CD8-positive, alpha-beta memory T cell (primary cell): ENCODE measurements at places on chromosomes 7 and 10.

DNA sequence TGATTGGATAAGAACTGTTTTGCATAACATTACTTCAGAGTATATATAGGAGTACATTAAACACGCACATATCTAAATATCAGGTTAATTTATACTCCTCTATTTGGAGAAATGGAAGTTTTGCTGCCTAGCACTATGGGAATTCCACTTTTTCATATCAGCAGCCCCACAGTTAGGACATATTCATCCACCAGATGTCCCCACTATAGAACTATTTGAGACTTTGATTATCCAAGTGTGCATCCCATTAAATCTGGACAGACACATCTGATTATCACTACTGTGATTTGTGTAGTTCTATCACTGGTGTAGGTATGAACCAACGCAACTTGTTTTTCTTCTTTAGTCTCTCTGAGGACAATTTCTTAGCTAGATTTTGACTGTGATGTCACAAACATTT lies 345.7 kb downstream of the THSD7A start:
- no peak for DNase-seq

DNA sequence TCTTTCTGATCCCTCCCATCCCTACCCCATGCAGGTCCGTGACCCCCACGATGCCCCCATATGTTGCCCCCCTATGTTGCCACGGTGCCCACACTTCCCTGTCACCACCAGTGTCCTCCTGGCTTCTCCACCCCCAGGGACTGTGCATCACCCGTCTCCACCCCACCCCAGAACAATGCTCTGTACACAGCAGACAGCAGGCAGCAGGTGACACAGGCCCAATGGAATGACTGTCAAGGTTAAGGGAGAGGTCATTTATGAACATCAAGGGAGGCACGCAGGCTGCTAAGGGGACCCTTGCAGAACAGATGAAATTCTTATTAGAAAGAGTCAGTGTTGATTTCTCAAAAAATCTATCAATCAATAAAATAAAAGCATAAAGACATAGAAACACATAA lies 71.5 kb downstream of the PARP12 start:
- DNase-seq: no peak

- DNase-seq: no peak
Observed at GRCh38 chr7:100087055-100087750, 1.6 kb upstream of the COPS6 start.

- no peak for DNase-seq
Observed at GRCh38 chr10:122474131-122474818, 12.9 kb downstream of the HTRA1 start.

DNA sequence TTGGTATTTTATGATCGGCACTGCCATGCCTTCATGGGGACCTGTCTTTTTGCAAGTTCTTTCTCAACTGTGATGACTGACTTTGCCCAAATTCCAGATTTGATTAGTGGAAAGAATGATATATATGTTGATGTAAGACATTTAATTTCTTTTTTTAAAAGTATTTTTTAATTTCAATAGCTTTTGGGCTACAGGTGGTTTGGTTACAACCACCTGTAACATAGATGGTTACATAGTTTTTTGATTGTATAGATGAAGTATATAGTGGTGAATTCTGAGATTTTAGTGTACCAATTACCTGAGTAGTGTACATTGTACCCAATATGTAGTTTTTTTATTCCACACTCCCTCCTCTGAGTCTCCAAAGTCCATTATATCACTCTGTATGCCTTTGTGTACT lies 69.6 kb downstream of the MCU start:
- DNase-seq: no peak

DNA sequence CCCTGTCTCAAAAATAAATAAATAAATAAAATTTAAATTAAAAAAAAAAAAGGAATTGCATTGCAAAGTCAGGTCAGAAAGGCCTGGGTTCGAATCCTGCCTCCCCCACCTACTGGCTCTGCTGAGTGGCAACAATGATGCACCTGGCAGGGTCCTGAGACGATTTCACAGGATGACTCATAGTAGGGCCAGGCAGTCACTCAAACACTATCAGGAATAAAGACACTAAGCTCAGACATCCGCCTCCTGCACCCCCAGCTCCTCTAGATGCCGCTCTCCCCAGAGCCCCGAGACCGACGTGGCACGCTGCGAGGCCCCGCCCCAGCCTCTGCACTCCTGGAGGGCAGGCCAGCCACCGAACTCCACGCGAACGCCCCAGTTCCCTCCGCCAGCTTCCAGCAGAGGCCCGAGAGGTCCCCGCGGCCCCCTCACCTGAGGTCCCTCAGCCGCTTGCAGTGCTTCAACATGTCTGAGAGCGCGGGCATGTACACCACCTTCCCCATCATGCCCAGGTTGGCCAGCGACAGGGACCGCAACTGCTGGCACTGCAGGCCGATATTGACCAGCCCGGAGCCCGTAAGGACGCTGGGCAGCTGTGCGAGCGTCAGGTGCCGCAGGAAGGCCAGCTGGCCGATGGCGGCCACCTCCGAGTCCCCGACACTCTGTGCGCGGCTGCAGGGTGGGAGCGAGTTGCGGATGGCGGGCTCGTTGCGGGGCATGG lies 76.6 kb upstream of the TNRC18 start:
- no peak for DNase-seq

- DNase-seq: no peak
Observed at GRCh38 chr10:34121125-34121753, 693.9 kb downstream of the PARD3 start.

DNA sequence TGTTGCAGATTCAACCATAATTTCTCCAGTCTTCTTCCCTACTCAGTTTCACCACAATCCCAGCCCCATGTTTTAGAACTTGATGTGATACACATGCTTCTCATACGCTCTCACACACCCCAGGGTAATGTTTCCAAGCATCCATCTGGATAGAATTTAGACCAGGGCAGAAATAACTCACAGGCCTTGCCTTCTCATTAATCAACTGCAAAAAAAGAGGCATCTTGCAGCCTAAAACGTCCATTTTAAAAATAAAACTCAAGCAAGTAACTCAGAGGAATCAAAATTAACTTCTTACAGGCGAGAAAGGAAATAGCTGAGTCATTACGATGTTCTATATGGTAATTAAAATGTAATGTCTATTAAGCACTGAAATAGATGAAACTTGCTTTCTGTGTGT lies 127.2 kb upstream of the RSU1 start:
- DNase-seq: no peak

DNA sequence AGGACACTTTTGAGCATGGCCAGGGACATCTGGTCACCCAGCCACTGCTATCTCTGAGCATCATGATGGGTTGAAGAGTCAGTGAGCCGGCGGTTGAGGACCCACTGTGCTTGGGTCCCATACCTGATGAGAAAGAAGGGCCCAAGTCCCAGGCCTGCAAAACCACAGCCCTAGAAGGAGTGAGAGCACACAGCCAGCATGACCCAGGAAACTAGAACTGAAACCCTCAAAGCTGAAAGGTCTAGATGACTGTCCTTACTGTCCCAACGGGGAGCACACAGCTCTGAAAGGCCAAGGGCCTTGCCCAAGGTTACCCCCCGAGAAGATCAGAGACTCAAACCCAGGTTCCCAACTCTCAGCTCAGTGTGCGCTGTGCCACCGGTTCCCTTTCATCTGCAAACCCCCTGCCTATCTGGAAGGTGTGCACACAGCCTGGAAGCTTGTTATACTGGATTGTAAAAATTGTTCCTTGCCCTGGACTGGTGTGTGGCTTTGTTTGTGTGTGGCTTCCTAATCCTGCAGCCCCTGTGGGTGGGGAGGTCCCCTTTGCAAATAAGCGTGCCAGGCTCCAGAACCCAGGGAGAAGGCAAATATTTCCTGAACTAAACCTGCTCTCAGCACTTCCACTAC lies 22.6 kb upstream of the PSAP start:
- DNase-seq: no peak

GRCh38 chr7:128409596-128410450 lies at the start of gene IMPDH1:
TSS of gene IMPDH1 (minus strand) at chr7:128409982. CDS start at chr7:128409901, 81 bp downstream.
- DNase-seq: peak; percentile 83

GRCh38 chr10:100239851-100240250 lies 10.5 kb upstream of the CHUK start:
- DNase-seq: no peak

DNA sequence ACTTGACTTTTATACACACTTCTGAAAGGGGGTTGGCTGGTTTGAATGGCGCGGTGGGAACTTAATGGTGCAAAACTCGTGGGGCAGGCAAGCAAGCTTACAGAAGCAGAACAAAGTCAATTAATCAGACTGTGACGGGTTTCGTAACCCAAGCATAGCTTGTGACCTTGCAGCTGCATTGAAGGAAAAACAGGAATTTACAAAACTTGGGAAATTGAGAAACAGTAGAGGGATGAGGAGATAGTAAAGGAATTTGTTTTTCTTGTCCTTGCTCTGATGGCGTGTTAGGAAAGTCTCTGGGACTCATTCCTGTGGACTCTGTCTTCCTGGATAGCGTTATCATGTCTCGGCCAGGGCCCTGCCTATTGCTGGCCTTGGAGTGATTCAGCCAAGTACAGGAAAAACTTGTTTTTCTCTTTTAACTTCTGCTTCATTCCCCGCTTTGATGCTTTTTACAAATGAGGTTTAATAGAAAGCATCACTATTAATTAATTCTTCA lies 220.0 kb upstream of the KCND2 start:
- no peak for DNase-seq

- DNase-seq: no peak
Observed at GRCh38 chr7:155378959-155379871, 78.7 kb upstream of the EN2 start.

DNA sequence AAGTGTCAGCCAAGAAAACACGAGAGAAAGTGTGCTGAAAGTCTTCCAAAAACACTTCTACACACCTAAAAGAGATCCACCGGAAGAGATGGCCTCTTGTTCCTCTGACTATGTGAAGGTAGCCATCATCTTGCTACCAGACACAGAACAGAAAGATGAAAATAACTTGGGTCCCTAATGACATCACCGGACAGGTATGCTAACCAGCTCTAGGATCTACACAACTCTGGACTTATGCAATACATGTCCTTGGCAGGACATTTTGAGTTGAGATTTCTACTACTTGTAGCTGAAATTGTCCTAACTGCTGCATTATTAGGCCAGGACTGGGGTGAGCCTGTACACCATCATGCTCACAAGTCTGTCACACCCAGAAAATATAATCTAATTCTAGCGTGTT lies 358.7 kb downstream of the ELMO1 start:
- no peak for DNase-seq

DNA sequence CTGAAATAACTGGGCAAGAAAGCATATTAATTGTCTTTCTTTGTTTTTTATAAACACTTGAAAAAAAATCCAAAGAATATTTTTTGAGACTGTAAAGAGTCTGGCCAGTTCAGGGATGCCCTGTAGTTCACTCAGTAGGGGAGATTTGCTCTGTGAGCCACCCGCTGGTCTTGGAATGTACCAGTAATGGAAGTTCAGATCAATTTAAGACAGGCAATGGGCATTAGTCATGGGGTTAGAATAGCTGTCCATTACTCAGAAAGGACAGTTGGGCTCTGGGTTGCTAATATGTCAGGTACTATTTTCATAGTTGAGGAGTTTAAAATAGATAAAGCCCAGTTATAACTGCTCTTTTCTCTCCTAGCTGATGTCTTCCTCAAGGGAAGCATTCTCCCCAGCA lies 38.7 kb downstream of the A1CF start:
- no peak for DNase-seq

GRCh38 chr7:33423646-33424020 lies 294.3 kb downstream of the BBS9 start:
- DNase-seq: no peak

DNA sequence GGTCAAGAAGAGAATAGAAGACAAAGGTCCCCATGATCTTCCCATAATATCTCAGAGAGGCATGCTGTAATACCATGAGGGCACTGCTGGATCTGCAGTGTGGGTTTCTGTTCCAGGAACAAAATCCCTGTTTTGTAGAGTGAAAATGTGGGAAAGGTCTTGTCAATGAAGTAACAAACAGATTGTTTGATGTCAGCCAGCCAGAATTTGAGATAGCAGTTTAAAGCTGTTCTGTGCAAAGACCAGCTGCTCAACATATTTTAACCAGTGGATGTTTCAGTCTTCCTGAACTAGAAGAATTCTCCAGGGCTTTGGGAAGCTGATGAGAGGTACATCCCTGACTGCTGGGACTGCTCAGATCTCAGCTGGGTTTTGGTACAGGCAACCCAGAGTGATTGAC lies 1012.5 kb downstream of the DNAJB9 start:
- DNase-seq: no peak

- no peak for DNase-seq
Observed at GRCh38 chr7:50267525-50268041, 36.9 kb upstream of the IKZF1 start.

GRCh38 chr7:129343099-129343700 lies 91.0 kb upstream of the STRIP2 start:
- DNase-seq: no peak

GRCh38 chr10:6929148-6929830 lies 349.2 kb upstream of the PRKCQ start:
- no peak for DNase-seq

GRCh38 chr7:7766671-7767070 lies 48.3 kb upstream of the RPA3 start:
- DNase-seq: no peak

- DNase-seq: no peak
Observed at GRCh38 chr7:13057462-13058200, 370.2 kb downstream of the ARL4A start.

DNA sequence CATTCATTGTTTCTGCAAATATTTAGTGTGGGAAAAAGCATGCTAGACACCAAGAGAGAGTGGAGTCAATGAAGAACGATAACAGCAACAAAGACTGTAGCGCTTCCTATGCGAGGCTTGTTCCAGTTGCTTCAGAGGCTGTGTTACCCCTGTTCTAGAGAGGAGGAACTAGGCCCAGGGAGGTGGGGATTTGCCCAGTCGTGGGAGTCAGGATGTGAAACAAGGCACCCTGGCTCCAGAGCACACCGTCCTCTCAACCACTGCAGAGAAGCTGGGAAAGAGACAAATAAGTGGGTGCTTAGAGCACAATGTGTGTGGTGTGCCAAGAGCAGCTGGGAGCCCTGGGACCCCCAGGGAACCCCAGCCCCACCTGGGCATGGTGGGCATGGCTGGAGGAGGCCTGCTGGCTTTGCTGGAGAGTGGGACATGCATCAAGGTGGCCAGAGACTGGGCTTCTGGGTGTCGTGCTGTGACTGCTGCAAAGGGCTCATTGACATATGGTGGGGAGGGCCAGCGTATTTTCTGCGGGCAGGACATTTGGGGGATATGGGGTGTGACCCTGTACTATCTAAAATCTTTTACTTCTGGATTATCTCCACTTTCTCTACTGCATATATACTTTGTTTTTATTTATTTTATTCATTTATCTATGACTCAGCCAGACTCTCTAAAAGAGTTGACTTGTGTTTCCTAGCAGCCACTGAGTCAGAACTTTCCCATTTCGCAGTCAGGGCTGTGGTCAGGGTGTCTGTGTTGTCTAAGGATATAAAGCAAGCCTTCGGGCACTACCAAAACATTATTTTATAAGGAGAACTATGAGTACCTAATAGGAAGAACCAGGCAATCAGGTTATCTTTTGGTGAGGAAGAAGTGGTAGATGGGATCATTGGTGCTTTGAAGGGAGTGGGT lies 95.4 kb downstream of the TCF7L2 start:
- no peak for DNase-seq

- no peak for DNase-seq
Observed at GRCh38 chr10:69647126-69647525, 17.1 kb downstream of the FAM241B start.
